ENCODE measurements at places on chromosomes 16 and 17.
A peak's percentile ranks its signal among the peaks of the same experiment; 100 is the strongest.

DNA sequence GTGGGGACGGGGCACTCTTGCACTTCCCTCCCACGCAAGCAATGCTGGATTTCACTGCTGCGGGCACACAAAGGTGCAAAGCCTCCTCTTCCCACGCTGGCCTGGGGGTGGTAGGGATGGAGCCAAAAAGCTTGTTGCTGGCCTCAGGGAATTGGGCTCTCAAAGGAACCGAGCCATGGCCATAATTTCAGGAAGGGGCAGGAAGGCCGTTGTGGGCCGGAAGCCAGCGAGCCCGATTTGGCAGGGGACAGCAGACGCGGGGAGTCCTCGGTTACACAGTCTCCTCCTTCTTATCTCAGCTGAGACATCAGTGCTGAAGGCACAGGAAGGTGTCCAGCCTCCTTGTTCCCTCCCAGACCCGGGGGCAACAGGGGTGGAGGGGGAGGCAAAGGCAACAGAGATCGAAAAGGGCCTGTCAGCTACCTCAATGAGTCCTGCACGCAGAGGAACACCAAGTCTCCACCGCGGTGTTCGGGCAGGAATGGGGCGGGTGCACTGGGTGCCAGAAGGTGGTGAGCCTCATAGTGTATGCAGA is 59.5 kb downstream of the SLFN11 start:
- no peak for DNase-seq

- no peak for DNase-seq
Observed at GRCh38 chr16:74607310-74607961, 522 bp upstream of the GLG1 start.

GRCh38 chr16:56364865-56365264 is 60.5 kb downstream of the AMFR start:
- no peak for DNase-seq

- DNase-seq, result peak; percentile 52
Observed at GRCh38 chr17:79607940-79608623, 2.8 kb downstream of the RBFOX3 start.

DNA sequence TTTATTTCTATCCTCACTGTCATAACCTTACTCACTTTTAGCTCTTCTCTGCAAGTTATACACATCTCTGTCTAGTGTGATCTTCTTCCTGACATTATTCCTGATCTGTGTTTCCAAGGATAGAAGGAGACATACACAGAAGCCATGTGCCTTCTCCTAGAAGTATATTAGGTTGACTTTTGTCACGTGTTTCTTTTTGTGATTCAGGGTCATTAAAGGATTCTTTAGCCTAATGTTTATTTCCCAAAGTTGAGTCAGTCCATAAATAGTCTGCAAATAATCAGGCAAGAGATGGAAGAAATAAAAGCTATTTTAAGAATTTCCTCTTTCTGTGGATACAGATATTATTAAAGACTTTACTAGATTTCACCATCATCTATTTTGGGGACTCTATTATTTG is 214.1 kb upstream of the GOT2 start:
- DNase-seq, result no peak

DNA sequence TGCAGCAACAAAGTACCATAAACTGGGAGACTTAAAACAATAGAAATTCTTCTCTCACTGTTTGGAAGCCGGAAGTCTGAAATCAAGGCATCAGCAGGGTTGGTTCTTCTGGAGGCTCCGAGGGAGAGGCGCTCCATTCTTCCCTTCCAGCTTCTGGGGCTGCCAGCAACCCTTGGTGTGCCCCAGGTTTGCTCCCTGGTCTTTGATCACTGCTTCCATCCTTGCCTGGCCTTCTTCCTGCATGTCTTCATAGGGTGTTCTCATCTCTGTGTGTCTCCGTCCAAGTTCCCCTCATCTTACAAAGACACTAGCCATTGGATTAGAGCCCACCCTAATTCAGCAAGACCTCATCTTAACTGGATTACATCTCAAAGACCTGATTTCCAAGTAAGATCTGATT is 35.3 kb upstream of the LRRC75A start:
- DNase-seq, result no peak

- DNase-seq, result no peak
Observed at GRCh38 chr17:73588891-73589290, 55.4 kb downstream of the SDK2 start.

DNA sequence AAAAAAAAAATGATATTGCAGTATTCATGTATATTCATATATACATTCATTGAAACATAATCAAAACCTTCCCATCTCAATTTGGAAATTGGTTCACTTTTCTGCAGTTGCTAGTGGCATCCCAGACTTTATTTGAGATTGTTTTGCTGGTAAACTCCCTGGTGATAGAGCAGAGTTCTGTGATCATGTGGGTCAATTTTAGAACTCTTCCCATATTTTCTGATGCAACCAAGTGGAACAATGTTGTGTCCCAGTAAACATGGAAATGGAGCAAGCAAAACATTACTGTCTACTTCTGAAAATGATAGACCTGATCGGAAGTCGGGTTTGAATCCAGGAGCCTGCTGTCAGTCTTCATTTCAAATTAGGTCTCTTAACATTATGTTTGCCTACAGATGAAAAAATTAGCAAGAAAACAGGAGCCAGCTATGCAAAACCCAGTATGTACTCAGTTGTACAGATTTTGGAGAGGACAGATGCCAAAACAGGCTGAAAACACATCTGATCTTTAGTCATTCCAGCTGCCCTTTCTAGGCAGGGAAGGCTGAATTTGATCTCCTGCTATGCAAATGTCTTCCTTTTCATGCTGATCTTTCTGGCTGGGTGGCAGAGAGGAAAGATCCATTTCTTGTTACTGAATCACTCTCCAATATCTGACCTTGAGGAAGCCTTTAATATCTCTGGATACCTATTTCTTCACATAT is 786.6 kb upstream of the SOX9 start:
- DNase-seq, result no peak

DNA sequence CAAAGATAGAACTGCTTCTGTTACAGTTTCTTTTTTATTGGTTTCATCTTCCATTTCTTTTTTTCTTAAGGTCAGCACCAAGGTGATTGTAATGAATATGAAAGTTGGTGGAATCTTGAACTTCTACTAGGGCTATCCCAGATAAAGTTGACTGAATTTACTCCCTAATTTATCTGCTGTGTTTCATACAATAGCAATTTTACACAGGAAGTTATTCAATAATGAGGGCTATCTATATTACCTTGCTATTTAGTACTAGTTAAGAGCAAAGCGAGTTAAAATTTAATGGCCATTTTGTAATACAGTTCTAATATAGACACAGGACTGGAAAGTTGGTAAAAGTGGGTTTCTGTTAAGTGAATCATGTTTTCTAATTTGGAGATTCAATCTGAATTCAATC is 24.1 kb downstream of the USP10 start:
- no peak for DNase-seq

DNA sequence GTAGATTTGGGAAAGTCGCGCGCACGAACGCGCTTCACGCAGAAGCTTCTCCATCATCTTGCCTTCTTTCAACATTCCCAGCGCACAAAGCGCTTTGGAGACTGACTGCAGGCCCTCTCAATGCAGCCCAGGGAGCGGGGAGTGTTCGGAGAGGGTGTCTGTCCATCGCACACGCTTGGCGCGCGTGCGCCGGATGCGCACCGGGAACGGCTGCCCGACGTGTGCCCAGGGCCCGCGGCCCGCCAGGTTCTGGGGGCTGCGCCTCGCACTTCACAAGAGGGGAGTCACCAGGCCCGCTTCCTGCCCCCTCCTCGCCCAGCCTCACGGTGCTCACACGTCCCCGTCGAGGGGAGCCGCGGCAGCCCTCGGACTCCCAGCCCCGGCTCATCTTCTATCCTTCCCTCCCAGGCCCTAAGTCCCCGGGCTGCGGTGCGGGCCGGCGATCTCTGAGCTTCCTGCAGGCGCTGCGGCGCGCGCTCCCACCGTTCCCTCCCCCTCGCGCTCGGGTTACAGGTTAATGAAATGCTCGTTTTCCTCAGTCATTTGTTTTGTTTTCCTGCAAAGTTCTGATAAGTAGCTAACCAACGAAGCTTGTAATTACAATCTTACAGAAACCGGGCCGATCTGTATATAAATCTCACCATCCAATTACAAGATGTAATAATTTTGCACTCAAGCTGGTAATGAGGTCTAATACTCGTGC is 2.8 kb upstream of the IRX3 start:
- DNase-seq, result no peak

- DNase-seq, result peak; percentile 46
Observed at GRCh38 chr17:67800495-67800928, 24.8 kb upstream of the BPTF start.

DNA sequence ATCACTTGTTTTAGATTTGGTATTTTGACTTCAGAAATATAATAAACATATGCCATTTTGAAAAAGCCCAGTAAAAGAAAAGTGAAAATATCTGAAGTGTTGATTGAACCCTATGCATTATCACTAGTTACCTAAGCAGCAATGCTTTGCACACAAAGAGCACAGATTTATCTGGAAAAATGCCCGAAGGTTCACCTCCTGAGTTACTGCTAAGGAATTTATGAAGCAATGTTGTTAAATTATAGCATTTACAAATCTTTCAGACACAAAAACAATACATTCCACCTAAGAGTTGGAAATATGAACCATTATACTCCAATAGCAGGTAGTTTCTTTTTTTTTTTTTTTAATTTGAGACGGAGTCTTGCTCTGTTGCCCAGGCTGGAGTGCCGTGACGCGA is 38.9 kb upstream of the GHDC start:
- DNase-seq, result no peak

DNA sequence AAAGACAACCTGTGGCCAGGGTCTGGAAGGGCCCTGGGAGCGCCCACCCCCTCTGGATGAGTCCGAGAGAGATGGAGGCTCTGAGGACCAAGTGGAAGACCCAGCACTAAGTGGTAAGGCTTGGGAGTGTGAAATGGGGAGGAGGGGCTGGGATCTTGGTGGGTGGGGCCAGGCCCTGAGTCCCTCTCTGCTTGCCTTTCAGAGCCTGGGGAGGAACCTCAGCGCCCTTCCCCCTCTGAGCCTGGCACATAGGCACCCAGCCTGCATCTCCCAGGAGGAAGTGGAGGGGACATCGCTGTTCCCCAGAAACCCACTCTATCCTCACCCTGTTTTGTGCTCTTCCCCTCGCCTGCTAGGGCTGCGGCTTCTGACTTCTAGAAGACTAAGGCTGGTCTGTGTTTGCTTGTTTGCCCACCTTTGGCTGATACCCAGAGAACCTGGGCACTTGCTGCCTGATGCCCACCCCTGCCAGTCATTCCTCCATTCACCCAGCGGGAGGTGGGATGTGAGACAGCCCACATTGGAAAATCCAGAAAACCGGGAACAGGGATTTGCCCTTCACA is 1.2 kb upstream of the STARD3 start:
- no peak for DNase-seq

DNA sequence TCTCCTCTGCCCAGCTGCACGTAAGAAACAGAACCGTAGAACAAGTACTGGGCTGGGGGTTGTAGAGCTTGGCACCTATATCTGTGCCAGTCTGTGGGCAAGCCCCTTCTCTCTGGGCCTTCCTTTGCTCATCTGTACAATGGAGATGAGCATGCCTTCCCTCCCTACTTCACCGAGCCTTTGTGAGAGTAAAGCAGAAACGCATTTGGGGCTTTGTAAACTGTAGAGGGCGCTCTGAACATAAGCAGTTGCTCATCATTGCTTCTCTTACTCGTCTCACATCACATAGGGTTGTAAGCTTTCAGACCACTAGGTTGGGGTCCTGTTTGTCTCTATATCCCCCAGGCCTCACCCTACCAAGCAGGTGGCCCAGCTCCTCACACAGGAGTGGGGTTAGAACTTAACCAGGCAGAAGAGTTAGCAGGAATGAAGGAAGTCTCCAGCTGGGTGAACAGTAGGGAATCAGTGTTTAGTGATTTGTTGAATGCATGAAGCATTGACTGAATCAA is 15.1 kb downstream of the SAMD14 start:
- DNase-seq, result no peak

GRCh38 chr16:14509055-14509454 is 121.0 kb downstream of the PARN start:
- no peak for DNase-seq

- DNase-seq, result no peak
Observed at GRCh38 chr17:35733366-35733765, 1.9 kb downstream of the RASL10B start.

GRCh38 chr17:83099570-83100181 is 20.3 kb downstream of the METRNL start:
- no peak for DNase-seq

DNA sequence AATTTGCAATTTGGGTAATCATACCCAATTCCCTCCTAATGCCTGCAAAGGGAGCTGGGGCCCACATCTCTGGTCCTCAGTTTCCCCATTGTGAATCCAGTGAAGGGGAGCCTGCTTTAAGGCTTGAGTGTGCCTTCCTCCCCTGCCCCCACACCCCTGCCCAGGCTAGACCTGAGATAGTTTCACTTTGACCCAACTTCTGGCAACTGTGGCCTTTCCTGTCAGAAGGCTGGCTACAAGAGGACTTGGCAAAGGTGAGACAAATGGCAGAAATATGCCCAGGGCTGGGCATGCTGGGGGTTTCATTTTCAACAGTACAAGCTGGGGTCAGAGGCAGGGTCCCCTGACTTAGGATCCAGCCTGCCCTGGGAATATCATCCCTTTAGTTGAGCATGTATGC is 10.0 kb downstream of the SOCS1 start:
- no peak for DNase-seq

DNA sequence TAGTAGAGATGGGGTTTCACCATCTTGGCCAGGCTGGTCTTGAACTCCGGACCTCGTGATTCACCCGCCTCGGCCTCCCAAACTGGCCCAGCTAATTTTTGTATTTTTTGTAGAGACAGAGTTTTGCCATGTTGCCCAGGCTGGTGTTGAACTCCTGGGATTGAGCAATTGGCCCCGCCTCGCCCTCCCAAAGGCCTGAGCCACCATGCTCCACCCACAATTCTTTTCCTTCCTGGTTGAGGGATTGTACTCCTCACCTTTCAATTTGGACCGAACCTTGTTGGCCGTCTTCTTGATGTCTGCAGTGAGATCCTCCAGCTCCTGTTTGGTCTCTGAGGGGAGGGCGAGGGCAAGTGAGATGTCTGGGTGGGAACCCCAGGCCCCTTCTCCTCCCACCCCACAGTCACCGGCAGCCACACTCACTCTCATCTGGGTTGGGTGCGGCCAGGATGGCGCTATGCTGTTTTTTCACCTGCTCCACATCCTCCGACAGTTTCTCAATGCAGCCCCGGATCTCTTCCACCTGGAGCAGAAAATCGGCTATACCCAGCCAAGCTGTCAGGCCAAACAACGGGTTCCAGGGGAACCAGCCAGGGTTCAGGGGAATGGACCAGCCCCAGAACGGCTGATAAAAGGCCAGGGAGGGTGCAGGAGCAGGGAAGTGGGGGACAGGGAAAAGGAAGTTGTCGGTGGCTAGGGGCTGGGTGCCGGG is 9.6 kb downstream of the STX1B start:
- no peak for DNase-seq

GRCh38 chr17:18250259-18250658 is 8.3 kb downstream of the FLII start:
- no peak for DNase-seq

DNA sequence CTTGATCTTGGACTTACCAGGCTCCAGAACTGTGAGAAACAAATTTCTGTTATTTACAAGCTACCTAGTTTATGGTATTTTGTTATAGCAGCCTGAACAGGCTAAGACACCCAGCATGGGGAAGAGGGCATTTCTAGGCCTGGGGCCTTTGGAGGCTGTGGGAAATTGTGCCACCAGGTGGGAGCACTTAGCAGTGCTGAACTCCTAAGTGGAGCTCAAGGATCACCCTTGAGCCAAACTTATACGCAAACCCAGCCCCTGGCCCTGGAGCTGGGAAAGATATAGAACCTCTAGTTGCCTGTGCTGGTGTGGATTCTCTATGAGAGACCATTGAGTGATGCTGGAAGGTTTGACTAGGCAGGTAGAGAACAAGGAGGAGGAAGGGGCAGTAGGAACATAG is 36.1 kb downstream of the MIS12 start:
- no peak for DNase-seq

- no peak for DNase-seq
Observed at GRCh38 chr16:17850581-17851250, 380.0 kb upstream of the XYLT1 start.
